ENCODE measurements at places on chromosomes 2 and 18. TPM values are rescaled to one million over a fixed set of nuclear protein-coding genes. Genes with fewer than 3 reads are reported as not detected.

ACMSD gene
- not detected for total RNA-seq

DNA sequence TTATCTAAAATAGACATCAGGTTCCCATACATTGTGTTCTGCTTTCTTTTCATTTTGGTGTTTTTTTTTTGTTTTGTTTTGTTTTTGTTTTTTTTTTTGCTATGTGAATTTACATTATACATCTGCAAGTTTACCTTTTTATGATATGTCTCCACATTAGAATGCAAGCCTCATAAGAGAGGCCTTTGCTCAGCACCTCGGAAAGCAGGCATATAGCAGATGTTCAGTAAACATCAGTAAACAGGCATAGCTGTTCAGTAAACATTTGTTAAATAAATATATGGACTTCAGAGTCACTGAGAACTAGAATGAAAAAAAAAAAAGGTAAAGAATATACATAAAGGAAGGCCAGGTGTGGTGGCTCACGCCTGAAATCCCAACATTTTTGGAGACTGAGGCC lies 405.3 kb downstream of the ERBB4 start:
- DNase-seq, result no peak

GRCh38 chr18:69680123-69680522 lies 267.6 kb downstream of the CD226 start:
- no peak for DNase-seq

- no peak for DNase-seq
Measured at GRCh38 chr2:237171881-237172280, 86.2 kb downstream of the COPS8 start.

BMP10 gene
- not detected for total RNA-seq

- DNase-seq, result no peak
Measured at GRCh38 chr2:232959139-232959538, 53.9 kb downstream of the NGEF start.

ABCG8 gene
- total RNA-seq, result not detected

- peak; percentile 7 for DNase-seq
Measured at GRCh38 chr2:23230885-23231284, 154.1 kb upstream of the KLHL29 start.

GRCh38 chr2:156423674-156424282 lies 12.4 kb upstream of the GPD2 start:
- DNase-seq, result no peak

GRCh38 chr2:24049485-24050021 lies at the start of gene FKBP1B:
Gene FKBP1B (plus strand): TSS chr2:24049741. CDS start chr2:24049850, 109 bp downstream.
- DNase-seq, result peak; percentile 58

TMEM198 gene
- 6.0 TPM for total RNA-seq

DNA sequence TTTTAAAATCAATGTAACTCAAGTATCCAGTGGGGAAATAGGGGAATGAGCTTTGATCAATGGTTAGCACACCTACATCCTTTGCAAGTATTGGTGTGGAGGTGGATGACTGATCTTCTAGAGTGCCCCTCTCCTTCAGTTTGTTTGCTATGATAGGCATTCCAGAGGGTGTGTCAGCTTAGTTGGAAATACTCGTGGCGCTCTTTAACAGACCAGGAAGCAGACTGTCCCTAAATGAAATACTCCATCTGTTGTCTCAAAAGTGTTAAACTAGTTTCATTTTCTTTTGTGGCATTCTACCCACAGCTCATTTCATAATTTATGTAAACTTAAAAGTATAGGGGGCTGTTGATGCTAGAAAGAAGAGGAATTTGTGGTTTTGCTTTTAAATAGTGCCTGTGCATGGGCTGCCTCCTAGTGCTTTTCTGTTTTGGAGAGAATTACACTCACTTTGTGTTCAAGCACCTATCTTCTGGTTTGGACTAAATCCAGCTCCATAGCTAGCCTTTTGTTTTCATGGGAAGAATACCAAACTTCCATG lies 66.2 kb downstream of the STAT1 start:
- DNase-seq, result no peak

BCL11A gene
- 31.4 TPM for total RNA-seq

- no peak for DNase-seq
Measured at GRCh38 chr2:239943991-239944631, 81.0 kb downstream of the NDUFA10 start.

- DNase-seq, result no peak
Measured at GRCh38 chr2:178163395-178163794, 30.9 kb upstream of the OSBPL6 start.

- no peak for DNase-seq
Measured at GRCh38 chr18:75261430-75262223, 51.0 kb downstream of the TSHZ1 start.

DNA sequence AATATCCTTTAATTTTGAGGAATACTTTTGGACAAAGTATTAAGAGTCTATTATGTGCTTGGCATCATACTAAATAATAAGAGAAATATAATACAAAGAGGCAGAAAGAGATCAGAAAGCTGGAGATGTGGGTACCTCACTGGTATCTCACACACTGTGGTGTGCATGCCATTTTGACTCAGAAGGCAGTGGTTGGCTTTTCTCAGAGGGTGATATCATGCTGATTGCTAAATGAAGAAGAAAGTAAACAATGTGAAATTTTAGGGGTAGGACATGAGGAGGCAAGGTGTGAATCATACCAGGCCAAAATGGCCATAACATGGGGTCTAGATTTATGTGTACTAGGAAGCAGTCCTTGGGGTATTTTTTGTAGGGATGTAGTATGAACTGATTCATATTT lies 16.6 kb upstream of the SPOPL start:
- DNase-seq, result no peak

C2orf78 gene
- not detected for total RNA-seq

VAMP5 gene
- 32.8 TPM for total RNA-seq

- no peak for DNase-seq
Measured at GRCh38 chr2:228063558-228063957, 117.9 kb downstream of the SPHKAP start.

DNA sequence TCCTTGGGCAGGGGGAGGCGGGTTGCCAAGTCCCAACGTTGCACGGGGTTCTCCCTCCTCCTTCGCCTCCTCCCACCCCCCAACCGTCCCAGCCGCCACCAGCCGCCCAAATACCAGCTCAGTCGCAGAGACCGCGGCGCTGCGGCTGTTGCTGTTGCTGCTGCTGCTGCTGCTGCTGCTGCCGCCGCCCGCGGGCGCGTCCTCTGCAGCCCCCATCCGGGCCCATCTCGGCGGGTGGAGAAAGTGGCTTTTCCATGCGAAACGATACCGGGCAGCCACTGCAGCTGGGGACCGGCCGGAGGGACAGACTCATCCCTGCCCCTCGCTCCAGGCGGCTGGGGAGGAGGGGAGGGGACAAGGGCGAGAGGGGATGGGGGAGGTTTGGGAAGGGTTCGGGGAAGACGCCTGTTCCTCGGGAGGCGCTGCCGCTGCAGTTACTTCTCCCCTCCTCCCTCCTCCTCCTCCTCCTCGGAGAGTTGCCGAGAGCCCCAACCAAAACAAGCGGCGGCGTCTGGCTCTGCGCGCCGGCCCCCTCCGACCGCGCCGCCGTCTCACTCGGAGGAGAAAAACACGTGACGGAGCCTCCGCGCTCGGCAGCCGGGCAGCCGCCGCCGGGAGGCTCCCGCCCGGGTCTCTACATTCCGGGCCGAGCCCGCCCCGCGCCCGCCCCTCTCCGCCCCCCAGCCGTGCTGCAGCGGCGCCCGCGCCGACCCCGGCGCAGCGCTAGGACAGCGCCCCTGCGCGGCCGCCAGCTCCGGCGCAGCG lies at the start of gene IRS1:
IRS1 (minus strand) TSS at position 610 of the 765 bp plus-strand sequence. CDS start 1,082 bp downstream, outside the sequence.
- DNase-seq, result peak; percentile 79

- no peak for DNase-seq
Measured at GRCh38 chr2:236527159-236527630, 42.4 kb upstream of the ACKR3 start.

GRCh38 chr18:26336572-26336971 lies 110.3 kb downstream of the TAF4B start:
- no peak for DNase-seq

DNA sequence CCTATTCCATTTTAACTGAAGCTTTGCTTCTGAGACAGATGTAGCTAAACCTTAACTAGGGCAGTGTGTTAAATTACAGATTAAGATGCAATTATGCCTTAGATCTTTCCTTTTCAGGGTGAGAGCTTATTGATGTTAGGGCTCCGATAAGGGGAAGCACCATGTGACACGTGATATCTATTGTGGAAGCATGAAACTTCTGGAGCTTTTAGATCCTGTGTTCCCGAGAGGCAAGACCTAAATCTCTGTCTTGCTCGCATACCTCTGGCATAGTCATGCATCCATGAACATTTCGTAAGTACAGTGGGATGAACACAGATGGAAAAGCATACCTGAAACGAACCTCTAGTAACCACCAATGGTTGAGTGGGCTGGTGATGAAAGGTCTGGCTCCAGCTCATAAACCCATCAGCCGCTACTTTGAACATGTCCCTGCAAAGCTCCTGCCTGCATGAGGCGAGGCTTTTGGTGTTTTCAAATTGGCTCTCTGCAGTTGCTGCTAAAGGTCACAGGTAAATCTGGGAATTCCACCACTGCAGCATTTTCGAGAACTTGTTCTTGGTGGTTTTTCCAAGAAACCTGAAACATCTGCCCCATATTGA lies 3.7 kb upstream of the NRP2 start:
- no peak for DNase-seq

FAM237A gene
- not detected for total RNA-seq

DNA sequence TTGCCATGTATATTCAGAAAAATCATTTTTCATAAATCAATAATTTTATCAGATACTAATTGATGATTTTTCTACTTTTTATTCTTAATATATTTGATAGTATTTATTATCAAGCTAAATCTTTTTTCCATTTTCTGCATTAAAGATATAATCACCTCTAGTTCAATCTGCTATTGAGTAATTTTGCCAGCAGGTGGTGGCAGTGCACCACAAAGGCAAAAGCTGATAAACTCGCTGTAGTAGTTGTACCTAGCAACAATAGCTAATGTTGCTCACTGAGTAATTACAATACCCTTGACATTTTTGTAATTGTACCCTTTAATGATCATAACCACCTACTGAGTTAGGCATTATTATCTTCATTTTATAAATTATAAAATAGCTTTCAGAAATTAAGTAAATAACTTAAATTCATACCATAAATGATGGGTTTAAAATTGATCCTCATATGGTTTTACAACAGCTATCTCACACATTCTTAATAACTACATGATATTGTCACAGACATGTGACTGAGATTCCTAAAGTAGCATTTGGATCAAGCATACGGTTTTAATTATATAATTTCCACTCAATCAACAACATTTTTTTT lies 52.0 kb upstream of the CALCRL start:
- DNase-seq, result peak; percentile 55

CCDC93 gene
- 36.4 TPM for total RNA-seq

GRCh38 chr2:203973000-203973399 lies 36.4 kb downstream of the ICOS start:
- DNase-seq, result no peak

DNA sequence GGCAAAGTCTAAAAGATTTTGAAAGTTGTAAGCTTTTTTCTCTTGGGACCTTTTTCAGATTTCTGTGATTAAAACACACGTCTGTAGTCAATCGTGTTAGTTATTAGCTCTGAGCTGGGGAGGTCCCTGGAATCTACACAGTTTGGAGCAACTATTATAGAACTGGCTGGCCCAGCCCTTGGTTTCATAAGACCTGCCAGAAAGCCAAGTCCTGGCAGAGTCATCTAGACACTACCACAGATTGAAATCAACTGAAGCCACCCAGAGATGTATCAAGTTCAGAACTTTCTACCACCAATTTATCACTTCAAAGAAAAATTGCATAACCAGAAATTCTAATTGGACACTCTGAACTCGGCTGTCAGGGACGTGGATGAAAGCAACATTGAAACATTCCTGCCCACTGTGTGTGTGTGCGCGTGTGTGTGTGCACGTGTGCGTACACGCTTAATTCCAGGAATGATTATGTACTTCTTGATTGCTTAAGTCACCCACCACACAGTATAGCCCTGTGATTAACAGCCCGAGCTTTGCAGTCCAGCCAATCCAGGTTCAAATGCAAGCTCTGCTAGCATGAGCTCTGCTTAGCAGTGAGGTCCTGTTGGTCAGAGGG lies 126.3 kb downstream of the TPGS2 start:
- DNase-seq, result no peak

- DNase-seq, result no peak
Measured at GRCh38 chr18:55390898-55391297, 197.1 kb downstream of the TCF4 start.

GRCh38 chr2:17790536-17790935 lies 25.7 kb upstream of the MSGN1 start:
- DNase-seq, result no peak

APCDD1 gene
- 98.4 TPM for total RNA-seq

GRCh38 chr2:159272156-159272555 lies 14.3 kb downstream of the WDSUB1 start:
- DNase-seq, result no peak

DNA sequence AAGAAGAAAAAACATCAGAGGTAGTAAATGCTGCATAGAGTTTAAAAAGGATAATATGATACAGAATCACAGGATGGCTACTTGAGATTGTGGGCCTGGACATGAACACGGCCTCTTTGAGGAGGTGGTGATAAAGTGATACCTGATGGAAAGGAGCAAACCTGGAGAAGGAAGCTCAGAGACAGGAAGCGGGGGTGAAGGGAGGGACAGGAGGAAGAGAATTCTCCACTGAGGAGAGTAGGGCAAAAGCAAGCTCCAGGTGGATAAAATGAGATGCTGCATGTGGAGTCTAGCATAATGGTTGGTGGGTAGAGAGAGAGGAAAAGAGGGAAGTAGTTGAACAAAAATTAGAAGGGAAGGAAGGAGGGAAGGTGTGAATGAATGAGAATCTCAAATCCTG lies 77.0 kb upstream of the GALNT3 start:
- DNase-seq, result no peak

CD302 gene
- 25.2 TPM for total RNA-seq

DNA sequence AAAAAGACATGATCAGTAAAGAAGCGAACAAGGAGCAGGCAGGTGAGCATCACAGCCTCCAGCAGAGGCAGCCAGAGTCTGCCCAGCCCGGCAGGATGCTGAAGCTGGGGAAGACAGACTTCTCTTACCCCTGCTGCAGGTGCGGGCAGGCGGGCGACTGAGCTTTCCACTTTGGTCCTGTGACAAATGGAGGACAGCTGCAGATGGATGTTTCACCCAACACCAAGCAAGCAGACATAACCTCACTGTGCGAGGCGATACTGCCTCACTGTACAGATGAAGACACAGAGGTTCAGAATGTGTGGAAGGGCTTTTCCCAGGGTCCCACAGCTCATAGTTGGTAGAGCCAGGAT lies 251.0 kb downstream of the AFF3 start:
- DNase-seq, result no peak

CDK15 gene
- total RNA-seq, result 2.3 TPM

MTIF2 gene
- 29.9 TPM for total RNA-seq

DNA sequence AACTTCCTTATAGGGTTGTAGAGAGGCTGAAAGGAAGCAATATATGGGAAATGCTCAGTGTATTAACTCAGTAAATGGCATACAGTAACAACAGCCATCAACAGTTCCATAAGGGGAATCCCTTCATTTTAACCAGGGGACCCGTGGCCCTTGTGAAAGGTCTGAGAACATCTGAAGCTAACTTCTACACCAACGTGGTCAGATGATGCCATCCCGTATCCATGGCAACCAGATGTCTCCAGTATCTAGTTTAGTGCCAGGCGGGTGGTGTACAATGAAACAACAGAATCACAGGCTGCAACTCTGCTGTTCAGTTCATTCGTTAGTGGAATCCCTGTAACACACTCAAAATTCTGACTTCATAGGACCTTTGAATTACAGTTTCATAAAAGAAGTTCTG lies 162.3 kb downstream of the TGIF1 start:
- DNase-seq, result no peak

GAL3ST2 gene
- 0.47 TPM for total RNA-seq

All from ureter (tissue), 1 donor.